ENCODE measurements at places on chromosomes 5 and 9.

DNA sequence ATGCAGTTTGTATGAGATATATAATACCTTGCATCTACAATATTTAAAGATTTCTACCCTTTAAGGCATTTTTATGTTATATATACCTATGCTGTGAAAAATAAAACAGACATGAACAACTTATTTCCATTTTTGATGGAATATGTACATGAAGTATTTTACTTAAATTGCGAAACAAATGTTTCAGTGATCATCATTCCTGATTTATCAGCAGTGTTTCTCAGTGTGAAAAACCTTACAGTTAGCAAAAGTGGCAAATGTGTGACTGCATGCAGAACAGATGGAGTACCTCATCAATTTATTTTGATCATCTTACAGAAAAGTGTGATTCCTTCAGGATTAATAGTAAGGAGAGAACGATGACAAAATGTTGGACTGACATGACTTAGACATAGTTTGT is 43.1 kb downstream of the PRR16 start:
- no peaks in the 10 kb centered on the region for H3K36me3 ChIP-seq
- no peaks in the 10 kb centered on the region for H3K27me3 ChIP-seq
- no peak for DNase-seq
- no peaks in the 10 kb centered on the region for H3K4me1 ChIP-seq
- H3K27ac ChIP-seq, result no peak overlapping the region

DNA sequence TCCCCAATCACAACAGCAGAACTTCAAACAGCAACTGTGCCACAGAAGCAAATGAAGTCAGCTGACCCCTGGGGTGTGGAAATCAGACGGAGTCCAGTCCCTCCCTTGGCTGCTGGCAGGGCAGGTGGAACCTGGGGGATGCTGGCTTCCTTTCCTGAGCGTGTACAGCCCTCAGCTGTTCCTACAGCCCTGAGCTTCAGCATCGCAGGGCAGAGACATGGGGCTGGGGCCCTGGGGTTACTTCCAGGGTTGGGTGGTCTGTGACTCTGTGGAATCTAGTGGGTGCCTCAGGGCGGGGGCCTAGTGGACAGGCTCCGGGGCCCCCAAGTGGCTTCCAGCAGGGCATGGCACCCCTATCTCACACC is 7.3 kb upstream of the RXRA start:
- H3K36me3 ChIP-seq, result no peaks in the 10 kb centered on the region
- no peak overlapping the region for H3K27ac ChIP-seq

DNA sequence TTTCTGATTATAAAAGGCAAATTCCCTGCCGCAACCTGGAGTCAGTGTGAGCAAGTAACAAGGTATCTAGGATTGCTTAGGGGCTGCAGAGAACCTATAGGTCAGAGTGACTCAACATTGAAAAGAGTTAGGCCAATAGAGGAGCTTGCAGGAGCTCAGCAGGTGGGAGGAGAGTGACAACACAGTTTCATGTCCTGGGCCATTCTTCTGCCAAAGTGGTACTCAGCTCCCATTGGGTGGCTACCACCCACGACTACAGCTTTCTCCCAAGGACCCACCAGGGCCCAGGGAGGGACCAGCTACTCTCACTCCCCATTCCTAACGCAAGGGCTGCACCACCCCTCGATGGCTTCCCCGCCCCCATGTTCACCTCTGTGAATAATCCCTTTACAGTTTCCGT is 86.7 kb upstream of the SPATA31C2 start:
- H3K4me3 ChIP-seq, result no peak overlapping the region
- no peak overlapping the region for H3K27ac ChIP-seq
- H3K36me3 ChIP-seq, result no peaks in the 10 kb centered on the region
- no peaks in the 10 kb centered on the region for H3K27me3 ChIP-seq
- H3K4me1 ChIP-seq, result no peaks in the 10 kb centered on the region

- H3K4me1 ChIP-seq, result no peaks in the 10 kb centered on the region
- no peak for DNase-seq
- H3K36me3 ChIP-seq, result no peaks in the 10 kb centered on the region
- H3K4me3 ChIP-seq, result no peak overlapping the region
These were observed 99.4 kb downstream of the DRD1 start for GRCh38 chr5:175344331-175345195.

GRCh38 chr9:121483049-121483448 is 16.6 kb downstream of the GGTA1 start:
- H3K4me3 ChIP-seq, result no peak overlapping the region
- no peaks in the 10 kb centered on the region for H3K27me3 ChIP-seq
- H3K27ac ChIP-seq, result no peak overlapping the region
- H3K4me1 ChIP-seq, result peaks cover 68% of the 10 kb centered on the region
- H3K36me3 ChIP-seq, result no peaks in the 10 kb centered on the region

GRCh38 chr9:90741036-90741435 is 60.6 kb upstream of the SYK start:
- no peak overlapping the region for H3K4me3 ChIP-seq

GRCh38 chr9:110087605-110088004 is 120.4 kb downstream of the C9orf152 start:
- DNase-seq, result no peak
- H3K27ac ChIP-seq, result no peak overlapping the region
- peaks cover 4% of the 10 kb centered on the region for H3K4me1 ChIP-seq
- H3K4me3 ChIP-seq, result no peak overlapping the region
- no peaks in the 10 kb centered on the region for H3K36me3 ChIP-seq

- H3K4me3 ChIP-seq, result no peak overlapping the region
- no peak for DNase-seq
- no peaks in the 10 kb centered on the region for H3K4me1 ChIP-seq
- H3K27me3 ChIP-seq, result no peaks in the 10 kb centered on the region
- H3K36me3 ChIP-seq, result no peaks in the 10 kb centered on the region
These were observed 105.2 kb downstream of the ST8SIA4 start for GRCh38 chr5:100797861-100798260.

DNA sequence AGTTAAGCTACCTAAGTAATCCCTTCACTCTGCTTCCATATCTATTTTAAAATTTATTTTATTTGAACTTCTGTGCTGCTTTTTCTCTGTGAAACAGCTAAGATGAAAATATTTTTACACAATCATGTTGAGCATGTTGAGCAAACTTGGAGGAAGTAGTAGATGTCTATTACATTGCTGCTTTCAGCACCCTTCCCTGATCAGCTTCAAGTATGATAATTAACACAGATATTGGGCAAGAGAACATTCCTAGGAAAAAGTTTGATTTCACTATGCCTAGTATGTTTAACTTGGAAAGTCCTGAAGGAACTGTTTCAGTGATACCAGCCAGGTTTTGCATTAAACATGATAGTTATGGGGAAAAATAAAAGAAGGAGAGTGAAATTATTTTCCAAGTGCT is 283.6 kb downstream of the ELAVL2 start:
- no peak overlapping the region for H3K27ac ChIP-seq
- H3K27me3 ChIP-seq, result no peaks in the 10 kb centered on the region
- H3K4me3 ChIP-seq, result no peak overlapping the region
- DNase-seq, result no peak
